Kidney tubule cell (primary cell): ENCODE measurements at places on chromosomes 5 and 9.
A peak's percentile ranks its signal among the peaks of the same experiment; 100 is the strongest.

- no peak for DNase-seq
Observed at GRCh38 chr9:105357937-105358336, 89.9 kb upstream of the FSD1L start.

- DNase-seq, result no peak
Observed at GRCh38 chr5:154238776-154239481, 48.4 kb downstream of the GALNT10 start.

- DNase-seq, result no peak
Observed at GRCh38 chr5:148807851-148808250, 18.6 kb upstream of the ADRB2 start.

- no peak for DNase-seq
Observed at GRCh38 chr5:75199946-75200345, 36.7 kb downstream of the ANKRD31 start.

DNA sequence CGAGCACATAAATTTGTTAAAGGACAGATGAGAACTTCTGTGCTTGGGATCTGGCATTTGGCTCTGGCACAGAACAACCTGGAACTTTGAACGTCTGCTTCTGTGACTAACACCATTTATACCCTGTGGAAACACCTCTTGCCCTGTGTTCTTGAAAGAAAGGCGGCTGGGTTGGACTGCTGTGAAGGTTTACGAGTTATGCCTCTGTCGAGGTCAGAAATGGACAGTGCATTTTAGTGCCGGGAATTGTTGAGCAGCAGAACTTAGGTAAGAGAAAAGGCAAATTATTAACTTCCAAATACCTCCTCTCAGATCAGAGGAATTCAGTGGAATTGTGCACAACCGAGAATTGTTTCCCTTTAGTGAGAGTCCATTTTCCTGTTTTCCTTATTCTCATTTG is 14.1 kb upstream of the INIP start:
- peak; percentile 79 for DNase-seq

DNA sequence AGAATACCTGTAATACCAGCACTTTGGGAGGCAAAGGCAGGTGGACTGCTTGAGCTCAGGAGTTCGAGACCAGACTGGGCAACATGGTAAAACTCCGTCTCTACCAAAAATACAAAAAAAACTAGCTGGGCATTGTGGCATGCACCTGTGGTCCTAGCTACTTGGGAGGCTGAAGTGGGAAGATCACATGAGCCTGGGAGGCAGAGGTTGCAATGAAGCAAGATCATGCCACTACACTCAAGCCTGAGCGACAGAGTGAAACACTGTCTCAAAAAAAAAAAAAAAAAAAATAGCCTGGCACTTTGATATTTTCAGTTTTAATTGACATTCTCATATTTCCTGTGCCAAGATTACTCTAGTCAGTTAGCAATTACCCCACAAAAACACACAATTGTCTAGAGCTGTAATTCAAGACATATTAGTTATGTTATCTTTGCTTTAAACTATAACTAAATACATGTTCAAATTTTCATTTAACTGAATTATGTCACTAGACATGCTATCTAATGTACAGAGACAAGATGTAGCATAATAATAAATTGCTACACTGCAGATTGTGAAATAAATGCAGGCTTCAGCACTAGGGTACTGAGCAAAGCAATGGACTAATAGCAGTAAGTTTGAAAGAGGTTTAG is 378.2 kb upstream of the GRAMD2B start:
- no peak for DNase-seq

GRCh38 chr9:121364886-121365285 is 5.2 kb downstream of the STOM start:
- no peak for DNase-seq

DNA sequence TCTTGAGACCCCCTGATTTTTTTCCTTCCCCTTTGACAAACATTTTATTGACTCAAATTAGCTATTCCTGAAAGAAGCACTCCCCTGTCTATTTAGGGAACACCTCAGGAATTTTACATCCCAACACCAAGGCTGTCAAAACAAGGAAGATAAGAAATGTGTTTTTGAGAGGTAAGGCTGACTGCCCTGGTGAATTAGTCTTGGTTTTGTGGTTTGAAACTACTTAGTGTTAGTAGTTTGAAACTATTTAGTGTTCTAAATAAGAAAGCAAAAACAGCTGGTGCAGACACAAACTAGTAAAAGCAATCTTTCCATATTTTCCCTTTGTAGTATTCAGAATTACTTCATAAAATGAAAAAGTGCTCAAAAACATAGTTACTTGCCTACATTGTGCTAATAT is 120.7 kb downstream of the PCSK1 start:
- no peak for DNase-seq

DNA sequence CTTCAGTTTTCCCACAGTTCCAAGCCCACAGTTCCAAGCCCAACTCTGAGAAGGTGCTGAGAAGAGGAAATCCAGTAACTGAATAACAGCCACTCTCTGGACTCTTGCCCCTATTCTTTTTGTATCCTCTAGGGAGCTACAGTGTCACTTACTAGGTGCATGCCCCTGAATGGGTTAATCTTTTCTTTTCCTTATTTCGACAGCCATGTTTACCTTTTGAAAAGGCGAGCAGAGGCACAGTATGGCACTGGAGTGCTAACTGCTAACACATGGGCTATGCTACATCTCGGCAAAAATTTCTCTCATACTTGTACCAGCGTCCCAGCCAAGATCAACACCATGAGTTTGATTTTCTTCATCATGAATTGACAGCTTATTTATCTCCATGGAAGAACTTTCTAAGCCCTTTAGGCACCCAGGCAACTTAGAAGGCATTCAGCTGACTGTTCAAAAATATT is 222.6 kb downstream of the EBF1 start:
- DNase-seq, result no peak

GRCh38 chr9:112002847-112003457 is 106.3 kb downstream of the UGCG start:
- no peak for DNase-seq

GRCh38 chr9:133163504-133164172 is at the start of gene GBGT1:
TSS of gene GBGT1 (minus strand) at chr9:133163914. CDS start at chr9:133162412, 1,502 bp downstream.
- peak; percentile 44 for DNase-seq

DNA sequence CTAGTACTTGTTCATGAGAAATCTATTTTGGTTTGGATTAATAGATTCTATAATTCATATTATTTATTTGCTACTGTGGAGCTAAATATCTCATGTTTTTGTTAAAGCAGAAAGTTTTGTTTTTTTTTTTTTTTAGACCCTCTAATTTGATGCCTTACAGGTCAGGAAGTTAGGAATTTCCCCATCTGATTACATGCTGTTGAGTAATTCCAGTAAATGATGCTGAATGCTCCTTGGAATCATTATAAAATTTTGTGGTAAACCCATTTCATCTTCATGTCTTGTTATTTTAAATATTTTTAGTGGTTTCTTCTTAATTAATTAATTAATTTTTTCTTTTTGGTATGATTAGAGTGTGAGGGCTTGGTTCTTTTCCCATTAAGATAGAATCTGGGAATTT is 35.6 kb downstream of the NNT start:
- DNase-seq, result peak; percentile 21

GRCh38 chr5:173830421-173830820 is 57.7 kb upstream of the CPEB4 start:
- no peak for DNase-seq

- DNase-seq, result peak; percentile 90
Observed at GRCh38 chr9:4301971-4302427, 2.1 kb upstream of the GLIS3 start.

- DNase-seq, result no peak
Observed at GRCh38 chr9:4573634-4574389, 83.5 kb downstream of the SLC1A1 start.

- no peak for DNase-seq
Observed at GRCh38 chr9:18331808-18332209, 142.1 kb upstream of the ADAMTSL1 start.

DNA sequence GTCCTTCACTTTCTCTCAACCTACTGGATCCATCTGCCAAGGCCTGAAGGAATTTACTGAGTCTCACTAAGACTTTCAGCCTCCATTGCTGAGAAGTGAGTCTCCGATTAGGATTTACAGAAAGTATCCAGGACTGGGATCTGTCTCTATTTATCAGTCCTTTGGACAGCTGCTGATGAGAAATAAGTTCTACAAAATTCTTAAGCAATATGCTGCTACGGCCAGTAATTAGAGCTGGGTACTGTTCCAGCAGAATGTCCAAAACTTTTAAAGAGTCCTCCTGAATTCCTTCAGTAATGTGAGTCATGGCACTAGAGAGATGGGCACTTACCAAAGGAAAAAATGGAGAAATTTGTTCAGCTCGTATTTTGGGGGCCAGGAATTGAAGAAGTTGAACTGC is 5.9 kb downstream of the TEX10 start:
- no peak for DNase-seq

DNA sequence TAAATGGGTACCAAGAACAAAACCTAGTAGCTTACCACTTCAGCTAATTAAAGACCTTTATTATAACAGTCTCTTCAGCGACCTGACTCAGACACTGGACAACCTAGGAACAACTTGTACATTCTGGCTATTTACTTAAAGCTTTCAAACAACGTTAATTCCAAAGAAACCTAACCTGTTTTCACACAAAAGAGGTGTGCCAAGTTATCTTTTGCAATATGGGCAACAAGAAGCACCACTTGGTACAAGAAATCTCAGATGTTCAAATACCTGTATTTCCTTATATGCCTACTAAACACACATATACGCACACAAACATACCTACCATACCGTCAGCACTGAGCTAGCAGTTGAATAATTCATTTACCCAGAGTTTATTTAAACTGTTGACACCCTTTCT is 23.0 kb downstream of the RNF145 start:
- DNase-seq, result no peak

DNA sequence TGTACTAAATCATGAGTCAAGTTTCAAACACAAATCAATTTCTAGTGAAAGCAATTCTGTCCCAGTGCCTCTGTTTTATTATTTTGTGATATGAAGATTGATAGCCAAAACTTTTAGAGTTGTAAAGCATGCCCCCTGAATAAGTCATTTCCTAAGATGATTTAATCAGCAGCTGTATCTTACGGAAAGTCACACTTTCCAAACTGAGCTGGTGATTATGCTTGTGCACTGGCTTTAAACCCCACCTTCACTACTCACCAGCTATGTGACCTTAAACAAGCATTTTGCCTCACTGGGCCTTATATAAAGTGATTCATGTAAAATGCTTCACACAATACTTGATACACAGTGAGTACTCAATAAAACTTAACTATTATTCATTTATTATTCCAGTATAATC is 78.1 kb downstream of the EDIL3 start:
- no peak for DNase-seq

- DNase-seq, result no peak
Observed at GRCh38 chr5:134043793-134044792, 39.3 kb upstream of the VDAC1 start.

- peak; percentile 26 for DNase-seq
Observed at GRCh38 chr9:6413365-6414246, 607 bp downstream of the UHRF2 start.

GRCh38 chr5:62331921-62332320 is 25.9 kb downstream of the KIF2A start:
- no peak for DNase-seq

DNA sequence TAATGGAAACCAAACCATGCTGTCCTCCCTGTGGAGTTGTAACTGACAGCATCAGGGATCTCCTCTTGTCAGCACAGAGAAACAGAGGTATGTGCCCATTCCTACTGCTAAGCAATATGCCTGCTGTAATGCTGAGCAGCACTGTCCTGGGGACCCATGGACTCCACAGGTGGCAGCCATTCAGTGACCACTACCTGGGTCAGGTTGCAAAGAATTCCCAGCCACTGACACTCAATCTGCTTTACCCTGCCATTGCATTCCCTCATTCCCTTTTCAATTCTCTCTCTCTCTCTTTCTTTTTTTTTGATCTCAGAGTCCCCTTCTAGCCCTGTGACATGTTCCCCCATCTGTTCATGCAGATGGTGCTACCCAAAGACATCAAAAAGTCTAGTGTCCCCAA is 104.1 kb downstream of the GABRB2 start:
- DNase-seq, result no peak

DNA sequence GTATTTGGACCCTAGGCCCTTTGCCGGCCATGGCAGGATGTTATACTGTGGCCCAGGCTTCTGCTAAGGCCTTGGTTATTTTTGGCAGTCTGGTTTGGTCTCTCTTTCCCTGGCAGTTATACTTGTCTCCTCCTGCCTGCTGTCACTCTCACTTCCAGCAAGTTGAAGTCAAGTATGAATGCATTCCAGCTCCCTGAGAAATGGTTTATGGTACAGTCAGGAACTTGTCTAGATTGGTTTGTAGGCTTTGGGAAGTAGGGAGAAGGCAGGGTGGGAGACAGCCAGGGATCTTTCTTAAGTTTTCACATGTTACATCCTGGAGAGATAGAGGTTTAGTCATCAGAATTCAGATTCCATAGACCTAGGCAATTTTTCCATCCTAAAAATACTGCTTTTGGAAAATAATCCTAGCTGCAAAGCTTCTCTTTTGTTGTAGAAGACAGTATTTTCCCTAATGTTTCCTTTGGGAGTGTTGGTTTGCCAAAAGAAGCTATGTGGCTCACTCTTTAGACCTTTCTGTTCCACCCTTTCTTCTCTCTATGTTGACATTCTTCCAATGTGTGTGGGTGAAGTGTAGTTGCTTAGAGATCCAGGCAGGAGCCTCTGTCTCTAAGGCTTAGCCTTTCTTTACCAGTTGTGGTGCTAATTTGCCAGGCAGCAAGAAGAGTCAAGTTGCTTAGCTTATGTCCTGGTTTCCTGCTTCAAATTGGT is 2.5 kb upstream of the KDM3B start:
- no peak for DNase-seq

DNA sequence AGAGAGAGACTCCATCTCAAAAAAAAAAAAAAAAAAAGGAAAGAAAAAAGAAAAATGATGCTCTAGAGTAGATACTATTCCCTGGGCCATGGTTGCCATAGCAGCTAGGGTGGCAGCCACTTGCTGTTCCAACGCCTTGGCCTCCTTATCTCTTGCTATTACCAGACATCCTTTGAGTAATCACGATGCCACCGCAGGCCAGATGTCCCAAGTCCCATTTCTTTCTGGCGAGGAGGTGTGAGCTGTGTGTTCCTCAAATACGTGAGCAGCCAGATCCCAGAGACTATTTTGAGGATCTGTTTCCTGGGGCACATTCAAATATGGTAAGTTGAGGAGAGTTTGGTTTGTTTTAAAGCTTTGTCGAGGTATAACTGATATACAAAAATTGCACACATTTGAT is 23.4 kb upstream of the GFPT2 start:
- no peak for DNase-seq

DNA sequence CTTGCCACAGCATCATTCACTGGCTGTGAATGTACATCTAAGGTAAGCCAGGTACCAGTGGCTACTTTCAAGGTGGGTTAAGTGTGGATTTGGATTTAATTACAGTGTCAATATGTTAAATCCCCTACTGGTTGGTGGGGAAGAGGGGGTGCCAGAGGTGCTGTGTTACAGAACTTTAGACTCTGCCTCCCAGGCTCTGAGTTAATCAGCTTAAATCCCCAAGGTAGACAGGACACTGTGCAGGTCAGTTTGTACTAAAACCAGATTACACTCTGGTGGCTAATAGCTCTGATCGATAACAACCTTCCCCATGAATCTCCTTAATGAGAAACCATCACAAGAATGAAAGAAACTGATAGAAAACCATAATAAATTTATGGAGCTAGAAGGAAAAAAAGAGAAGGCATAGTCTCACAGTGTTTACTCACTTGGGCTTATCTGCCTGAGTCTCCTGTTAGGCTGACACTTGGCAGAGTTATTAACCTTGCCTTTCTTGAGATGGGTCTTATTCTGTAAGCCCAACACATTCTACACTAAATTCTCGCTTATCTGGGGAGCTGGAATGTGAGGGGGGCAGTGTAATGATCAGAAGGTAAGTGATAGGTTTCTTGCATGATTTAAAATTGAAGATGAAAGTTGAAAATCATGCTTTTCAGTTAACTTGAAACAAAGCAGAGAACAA is 106.8 kb downstream of the LMNB1 start:
- no peak for DNase-seq
